ENCODE measurements at places on chromosomes 4 and X.

GRCh38 chr4:76546759-76547742 lies 112.0 kb downstream of the SHROOM3 start:
- no peak for DNase-seq

DNA sequence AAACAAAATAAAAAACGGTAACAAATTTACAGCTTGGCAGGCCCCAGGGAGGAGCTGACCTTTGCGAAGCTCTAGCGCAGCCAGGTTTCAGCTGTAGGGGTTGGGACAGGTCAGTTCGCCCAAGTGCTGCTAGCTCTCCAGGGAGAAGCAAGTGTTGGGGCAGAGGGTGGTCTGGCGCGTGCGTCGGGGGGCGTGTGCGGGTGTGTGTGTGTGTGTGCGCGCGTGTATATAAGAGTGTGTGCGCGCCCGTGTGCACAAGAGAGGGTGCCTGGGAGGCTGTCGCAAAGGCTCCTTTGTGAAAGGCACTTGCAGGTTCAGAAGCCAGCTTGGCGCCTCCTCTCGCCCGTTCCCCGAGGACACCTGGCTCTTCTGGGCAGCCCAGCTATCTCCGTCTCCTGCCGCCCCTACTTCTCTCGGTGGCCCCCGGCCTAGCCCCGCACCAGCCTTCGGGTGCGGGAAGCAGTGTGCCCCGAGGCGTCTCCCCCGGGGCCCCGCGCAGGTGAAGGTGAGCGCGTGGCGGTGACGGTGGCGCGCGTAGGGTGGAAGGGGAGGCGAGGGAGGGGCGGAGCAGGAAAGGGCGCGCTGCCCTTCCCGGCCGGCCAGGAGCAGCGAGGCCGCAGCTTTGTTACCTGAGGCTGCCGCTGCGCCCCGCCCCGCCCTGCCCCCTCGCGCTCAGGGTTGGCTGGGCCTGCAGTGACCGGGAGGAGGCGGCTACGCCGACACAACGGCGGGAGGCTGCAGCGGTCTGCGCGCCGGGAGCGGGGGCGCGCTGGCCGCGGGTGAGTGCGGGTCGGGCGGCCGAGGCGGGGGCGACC lies at the start of gene FHDC1:
TSS of gene FHDC1 (plus strand) at position 693 of the 815 bp plus-strand sequence. CDS start 6,735 bp downstream, outside the sequence.
- DNase-seq, result peak; percentile 23

GRCh38 chr4:144818136-144818535 lies 172.2 kb downstream of the HHIP start:
- no peak for DNase-seq

GRCh38 chrX:150047818-150048217 lies 109.5 kb upstream of the EOLA2 start:
- no peak for DNase-seq

GRCh38 chr4:16082426-16083240 lies 1.2 kb downstream of the PROM1 start:
- no peak for DNase-seq

GRCh38 chr4:36026348-36026880 lies 217.9 kb downstream of the ARAP2 start:
- DNase-seq, result no peak

DNA sequence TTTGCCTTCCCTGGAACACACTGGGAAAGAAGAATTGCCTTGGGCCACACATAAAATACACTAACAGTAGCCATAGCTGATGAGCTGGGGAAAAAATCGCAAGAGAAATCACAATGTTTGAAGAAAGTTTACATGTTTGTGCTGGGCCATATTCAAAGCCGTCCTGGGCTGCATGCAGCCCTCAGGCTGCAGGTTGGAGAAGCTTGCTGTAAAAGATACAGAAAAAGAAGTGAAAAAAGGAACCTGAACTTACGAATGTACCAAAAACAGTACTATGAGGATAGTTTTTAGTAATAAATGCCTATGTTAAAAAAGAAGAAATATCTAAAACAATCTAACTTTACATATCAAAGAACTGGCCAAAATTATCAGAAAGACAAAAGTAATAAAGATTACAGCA lies 82.1 kb downstream of the UGT2B28 start:
- no peak for DNase-seq

- no peak for DNase-seq
Observed at GRCh38 chr4:152328582-152328981, 207.3 kb downstream of the FBXW7 start.

- DNase-seq, result peak; percentile 43
Observed at GRCh38 chr4:85127653-85128052, 161.2 kb upstream of the WDFY3 start.

GRCh38 chr4:1664141-1664540 lies 20.0 kb downstream of the FAM53A start:
- no peak for DNase-seq

DNA sequence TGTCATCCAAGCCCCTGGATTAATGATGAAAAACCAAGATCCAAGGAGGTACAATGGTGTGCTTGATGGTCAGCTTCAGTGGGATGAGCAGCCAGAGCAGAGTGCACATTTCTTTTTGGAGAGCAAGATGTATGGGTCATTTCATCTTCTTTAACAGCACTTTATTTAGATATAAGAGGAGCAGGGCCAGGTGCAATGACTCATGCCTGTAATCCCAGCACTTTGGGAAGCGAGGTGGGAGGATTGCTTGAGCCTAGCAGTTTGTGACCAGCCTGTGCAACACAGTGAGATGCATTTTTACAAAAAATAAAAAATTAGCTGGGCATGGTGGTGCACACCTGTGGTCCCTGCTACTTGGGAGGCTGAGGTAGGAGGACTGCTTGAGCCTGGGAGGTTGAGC lies 45.3 kb upstream of the MAP3K15 start:
- DNase-seq, result no peak

DNA sequence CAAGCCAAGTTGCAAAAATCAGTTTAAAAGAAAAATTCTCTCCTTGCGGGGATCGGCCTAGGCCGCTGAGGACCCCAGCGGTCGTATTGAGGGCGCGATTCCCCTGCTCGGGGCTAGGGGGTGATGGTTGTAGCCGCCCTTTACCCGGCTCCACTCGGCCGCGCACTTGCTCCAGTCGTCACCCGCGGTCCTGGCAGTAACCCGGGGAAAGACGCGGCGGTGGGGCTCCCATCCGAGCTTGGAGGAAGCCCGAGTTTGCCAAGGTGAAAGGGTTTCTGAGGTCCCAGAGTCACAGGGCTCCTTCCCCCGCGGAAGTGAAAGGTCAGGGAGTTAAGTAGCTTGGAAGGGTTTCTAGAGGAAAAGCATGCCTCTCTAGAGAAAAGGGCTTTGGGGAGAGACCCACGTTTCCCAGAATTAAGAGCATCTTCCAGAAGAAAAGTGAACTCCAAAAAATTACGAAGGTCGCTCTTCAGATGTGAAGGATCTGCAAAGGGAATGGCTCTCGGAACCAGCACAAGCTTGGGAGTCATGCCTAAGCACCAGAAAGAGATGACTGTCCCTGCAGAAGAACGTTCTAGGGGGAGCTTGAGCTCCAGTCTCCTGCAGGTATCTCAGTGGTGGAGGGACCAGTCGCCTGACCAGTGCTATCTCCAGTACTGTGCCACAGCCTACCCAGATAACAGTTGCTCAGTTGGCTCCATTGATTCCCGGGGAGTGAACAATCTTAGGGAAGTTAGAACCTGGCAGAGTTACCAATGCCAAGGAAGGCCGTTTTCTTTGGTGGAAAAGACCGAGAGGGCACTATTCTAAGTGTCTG lies 875 bp downstream of the LAP3 start:
- DNase-seq, result peak; percentile 57

GRCh38 chr4:89619206-89619962 lies 217.6 kb downstream of the SNCA start:
- no peak for DNase-seq

DNA sequence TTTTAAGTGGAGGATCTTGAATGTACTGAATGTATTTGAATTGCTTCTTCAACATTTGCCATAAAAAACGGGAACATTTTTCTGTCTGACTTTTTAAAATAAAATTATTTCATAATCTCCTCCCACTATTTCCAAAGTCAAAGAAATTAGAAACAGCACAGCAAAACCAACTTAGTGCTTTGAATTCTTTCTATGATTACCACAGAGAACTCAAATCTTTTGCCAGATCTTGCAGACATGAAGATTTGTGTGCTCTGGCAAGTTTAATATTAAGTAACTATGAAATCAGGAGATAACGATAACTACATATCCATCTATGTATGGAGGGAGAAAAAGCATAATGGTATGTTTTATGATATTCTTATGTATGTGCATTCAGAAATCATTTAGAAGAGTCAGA lies 982.2 kb downstream of the PCDH7 start:
- no peak for DNase-seq

DNA sequence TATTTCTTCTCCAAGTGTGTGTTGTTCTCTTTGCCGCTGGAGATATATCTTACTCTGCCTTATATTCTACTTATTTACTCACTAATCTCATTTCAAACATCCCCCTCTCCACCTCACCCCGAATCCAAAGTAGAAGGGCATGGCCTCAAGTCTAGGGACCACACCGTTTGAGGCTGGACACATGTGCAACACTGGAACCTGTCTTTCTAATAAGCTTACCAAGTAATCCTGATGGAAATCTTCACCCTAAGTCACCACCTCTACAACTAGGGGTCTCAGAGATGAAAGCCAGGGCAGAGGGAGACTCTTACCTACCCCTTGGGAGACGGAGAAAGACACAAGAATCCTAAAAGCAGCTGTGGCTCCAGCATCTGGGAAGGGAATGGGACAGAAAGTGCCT lies 6.0 kb downstream of the PROM1 start:
- no peak for DNase-seq

DNA sequence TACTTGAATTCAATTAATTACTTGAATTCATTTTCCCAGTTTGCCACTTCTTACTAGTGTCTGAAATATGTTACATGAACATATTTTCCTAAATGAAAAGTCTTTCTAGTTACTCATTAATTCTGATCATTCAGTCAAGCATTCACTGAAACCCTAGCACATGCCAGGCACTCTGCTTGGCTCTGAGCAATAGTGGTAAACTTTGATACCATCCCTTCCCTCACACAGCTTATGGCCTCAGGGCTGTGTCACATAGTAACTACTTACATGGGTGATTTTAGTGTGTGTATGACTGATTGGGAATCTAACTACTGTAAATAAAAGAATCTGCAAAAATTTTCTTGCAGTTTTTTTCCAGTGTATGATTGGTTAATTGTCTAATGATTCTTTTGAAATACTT lies 32.7 kb downstream of the METAP1 start:
- no peak for DNase-seq

GRCh38 chr4:54199919-54200318 lies 29.2 kb upstream of the PDGFRA start:
- no peak for DNase-seq

- DNase-seq, result peak; percentile 72
Observed at GRCh38 chr4:42655921-42656678, 805 bp downstream of the ATP8A1 start.

GRCh38 chr4:116108606-116109005 lies 976.8 kb downstream of the TRAM1L1 start:
- DNase-seq, result no peak

GRCh38 chrX:8980756-8981155 lies 53.2 kb downstream of the FAM9B start:
- DNase-seq, result peak; percentile 3

DNA sequence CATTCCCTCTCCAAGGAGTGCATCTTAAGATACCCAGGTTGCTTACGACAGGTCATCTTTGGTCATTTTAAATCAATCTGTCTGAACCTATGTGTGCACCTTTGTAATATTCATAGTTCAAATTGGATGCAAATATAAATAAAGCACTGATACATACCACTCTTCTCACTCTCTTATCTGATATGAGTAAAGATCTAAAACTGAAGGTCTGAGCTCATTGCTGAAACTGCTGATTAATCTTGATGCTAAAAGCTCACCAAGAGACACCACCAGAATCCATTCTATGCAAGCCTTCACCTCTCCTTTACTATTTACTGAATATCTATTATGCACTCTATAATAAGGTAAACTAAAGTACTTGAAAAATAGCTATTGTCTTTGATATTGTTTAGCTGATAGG lies 16.6 kb downstream of the HSD17B13 start:
- no peak for DNase-seq

- DNase-seq, result no peak
Observed at GRCh38 chr4:96247096-96247495, 407.2 kb downstream of the PDHA2 start.

GRCh38 chrX:146054311-146054710 lies 236.7 kb downstream of the SLITRK2 start:
- no peak for DNase-seq

GRCh38 chr4:10276152-10276551 lies 159.6 kb upstream of the WDR1 start:
- no peak for DNase-seq

- DNase-seq, result no peak
Observed at GRCh38 chr4:124423160-124423559, 289.4 kb downstream of the ANKRD50 start.

DNA sequence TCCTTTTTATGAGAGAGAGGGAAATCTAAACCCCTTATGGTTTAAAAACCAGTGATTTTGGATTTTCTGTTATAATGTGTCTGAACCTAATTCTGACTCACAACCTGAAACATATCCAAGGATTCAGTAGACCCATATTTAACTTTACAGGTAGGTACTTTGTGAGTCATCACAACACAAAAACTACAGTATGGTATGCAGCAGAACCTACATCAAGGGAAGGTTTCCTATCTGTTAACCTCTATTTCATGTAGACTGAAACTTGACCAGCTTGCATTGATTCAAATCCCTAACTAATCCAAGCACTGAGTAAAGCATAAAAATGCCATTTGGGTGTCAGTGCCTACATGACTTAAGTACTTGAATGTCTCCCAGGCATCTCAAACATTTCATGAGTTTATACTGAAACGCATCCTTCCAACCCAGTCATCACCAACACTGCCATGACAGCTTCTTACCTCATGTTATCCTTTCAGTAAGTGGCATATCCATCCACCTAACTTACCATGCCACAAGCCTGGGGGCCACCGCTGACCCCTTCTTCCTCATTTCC lies 4.3 kb upstream of the ARHGAP10 start:
- no peak for DNase-seq

- DNase-seq, result no peak
Observed at GRCh38 chr4:114136069-114136468, 156.6 kb upstream of the ARSJ start.

GRCh38 chrX:70476934-70477733 lies 32.5 kb downstream of the DLG3 start:
- peak; percentile 58 for DNase-seq

DNA sequence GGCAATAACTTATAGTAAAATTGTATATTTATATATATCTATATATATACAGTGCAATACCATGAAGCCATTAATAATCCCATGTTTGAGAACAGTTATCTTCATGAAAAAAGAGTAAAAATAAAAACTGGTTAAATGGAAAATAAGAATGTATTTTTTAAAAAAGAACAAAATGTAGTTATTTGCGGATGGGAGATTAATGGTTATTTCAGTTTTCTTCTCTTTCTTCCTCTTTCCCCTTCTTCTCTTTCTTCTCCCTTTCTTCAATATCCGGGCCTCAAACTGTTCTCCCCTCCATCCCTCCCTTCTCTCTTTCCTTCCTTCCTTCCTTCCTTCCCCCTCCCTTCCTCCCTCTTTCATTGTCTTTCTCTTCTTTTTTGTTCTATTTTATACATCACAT lies 1301.7 kb upstream of the IGFBP7 start:
- no peak for DNase-seq

DNA sequence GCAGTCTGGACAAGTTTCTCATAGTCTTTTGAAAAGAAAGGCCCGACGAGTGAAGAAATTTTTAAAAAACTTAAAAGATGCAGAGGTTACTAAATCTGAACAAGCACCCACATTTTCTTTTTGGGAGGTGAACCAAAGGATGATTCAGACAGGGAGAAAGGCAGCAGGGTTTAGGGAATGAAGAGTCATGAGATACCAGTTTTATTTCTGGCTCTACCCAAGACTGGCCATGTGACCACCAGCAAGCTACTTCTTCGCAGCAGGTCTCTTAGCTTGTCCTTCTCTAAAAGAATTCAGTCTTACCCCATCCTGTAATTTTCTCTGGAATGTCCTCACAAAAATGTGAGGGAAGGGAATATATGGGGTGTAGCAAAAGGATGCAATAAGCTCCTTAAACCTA lies 37.6 kb downstream of the AMOT start:
- DNase-seq, result no peak
